Activated CD4-positive, alpha-beta T cell treated with anti-CD3 and anti-CD28 coated beads for 1 hour (primary cell): ENCODE measurements at places on chromosomes 6 and 20.

- DNase-seq: no peak
These were observed 38.6 kb upstream of the EPB41L1 start for GRCh38 chr20:36115925-36116324.

- no peak for DNase-seq
These were observed 40.1 kb downstream of the DEFB114 start for GRCh38 chr6:49923826-49924225.

DNA sequence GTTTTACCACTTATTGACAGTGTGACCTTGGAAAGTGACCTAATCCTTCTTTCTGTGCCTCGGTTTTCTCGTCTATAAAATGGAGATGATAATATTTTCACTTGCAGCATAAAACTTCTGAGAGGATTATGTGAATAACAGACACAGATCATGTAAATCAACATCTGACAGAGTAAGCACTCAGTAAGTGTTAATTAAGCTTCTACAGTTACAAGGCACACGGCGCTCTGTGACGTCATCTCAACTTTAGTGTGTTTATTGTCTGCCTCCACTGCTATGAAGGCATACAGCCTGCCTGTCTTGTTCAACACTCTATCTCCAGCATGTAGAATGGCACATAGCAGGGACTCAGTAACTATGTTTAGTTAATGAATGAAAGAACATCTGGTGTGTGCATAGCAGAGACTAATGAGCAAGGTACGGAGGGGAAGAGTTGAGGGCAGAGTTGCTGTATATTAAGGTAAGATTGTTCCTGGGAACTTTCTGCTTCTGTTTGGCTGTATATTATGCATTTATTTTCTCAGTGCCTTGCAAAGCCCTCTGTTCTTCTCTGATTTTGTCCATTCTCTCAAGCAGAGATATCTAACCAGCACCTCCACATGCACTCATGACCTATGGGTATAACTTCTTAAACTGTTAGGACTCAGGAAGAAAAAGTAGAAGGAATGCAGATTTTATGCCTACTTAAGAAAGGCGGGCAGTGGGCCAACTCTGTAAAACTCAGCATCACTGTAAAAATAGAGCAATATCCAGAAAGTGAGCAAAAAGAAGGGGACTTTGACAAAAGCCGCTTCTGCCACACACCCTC lies 66.4 kb upstream of the STMND1 start:
- DNase-seq: no peak

DNA sequence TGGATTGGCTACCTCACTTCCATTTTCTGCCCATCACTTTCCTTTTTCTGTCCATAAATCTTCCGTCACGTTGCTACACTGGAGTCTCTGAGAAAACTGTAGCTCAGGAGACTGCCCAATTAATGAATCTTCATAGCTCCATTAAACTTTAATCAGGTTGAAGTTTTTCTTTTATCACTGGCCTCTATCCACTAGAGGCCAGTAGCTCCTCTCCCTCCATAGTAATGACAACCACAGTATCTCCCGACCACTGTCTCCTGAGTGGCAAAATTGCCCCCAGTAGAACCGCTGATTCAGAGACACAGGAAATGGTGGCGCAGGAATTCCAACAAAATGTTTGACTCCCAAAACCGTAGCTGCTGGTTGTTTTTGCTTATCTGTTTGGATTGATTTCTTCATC lies 18.4 kb upstream of the DOK5 start:
- DNase-seq: no peak

DNA sequence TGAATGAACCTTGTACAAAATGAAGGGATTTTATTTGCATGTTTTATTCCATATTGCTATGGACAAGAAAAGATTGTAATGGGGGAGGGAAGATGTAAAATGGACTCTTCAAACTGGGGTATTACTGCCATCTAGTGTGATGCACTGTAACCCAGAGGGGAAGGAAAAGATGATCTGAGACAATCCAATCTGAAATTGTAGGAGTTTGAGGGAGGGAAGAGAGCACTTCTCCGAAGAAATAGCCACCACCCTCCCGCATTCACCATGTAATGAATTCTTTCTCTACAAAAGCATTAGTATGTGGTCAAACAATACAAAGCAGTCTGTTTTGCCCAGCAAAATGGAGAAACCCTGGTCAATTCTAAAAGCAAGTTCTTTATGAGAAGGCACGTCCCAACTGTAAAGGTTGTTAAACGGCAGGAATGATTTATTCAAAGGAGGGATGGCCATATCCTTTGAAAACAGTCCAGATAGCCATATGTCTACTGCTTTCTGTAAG lies 679.5 kb upstream of the NRSN1 start:
- no peak for DNase-seq

DNA sequence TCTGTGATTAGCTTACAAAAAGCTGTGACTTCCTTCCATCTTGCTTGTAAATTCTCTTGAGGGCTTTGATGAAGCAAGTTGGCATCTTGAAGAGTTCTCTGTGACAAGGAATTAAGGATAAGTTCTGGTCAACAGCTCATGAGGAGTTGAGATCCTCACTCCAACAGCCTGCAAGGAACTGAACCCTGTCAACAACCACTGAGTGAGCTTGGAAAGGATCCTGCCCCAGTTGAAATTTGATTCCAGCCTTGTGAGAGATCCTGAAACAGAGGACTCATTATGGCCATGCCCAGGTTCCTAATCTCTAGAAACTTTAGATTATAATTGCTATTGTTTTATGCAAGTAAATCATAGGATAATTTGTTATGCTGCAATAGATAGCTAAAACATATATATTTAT lies 133.7 kb downstream of the PTCHD4 start:
- no peak for DNase-seq

- no peak for DNase-seq
These were observed 73.7 kb upstream of the CITED2 start for GRCh38 chr6:139448051-139448649.

DNA sequence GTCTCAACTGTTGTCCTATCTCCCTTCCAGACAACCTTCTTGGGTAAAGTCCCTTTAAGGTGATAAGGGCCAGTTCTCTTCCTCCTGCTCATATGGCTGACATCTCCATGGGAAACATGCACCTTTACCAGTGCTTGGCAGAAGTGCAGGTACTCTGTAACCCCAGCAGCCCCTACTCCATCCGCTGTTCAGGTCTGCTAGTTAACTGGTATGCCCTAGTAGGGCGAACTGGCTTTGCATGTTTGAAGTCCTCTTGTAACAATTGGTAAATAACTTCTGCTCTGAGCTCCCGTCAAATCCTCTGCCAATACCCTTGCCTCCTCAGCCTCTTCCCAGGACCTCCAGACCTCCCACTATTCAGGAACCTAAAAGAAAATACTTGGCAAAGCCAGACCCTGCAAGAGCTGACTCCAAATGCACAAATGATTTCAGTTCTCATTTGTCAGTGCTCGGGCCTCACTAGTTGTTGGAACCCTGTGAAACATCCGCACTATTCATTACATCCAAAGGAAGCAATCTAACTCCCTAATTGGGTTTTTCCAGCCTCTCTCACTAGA lies 703.7 kb downstream of the MAFB start:
- DNase-seq: no peak

DNA sequence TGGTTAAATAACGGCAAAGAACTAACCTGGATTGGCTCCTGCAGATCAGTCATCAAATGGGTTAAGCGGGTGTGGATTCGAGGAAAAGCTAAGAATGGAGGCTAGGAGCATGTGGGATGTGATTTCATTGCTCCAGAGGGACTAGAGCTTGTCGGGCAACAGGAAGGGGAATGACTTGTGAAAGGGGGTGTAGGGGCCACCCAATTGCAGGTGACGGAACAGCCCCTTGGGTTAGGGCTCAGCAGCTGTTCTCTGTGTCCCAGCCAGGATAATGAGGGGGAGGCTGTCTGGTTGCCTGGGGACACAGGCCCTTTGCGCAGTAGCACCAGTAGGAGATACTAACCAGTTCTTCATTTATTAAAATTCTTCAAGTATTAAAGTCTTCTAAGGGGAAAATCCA lies 25.0 kb upstream of the MRPS18A start:
- DNase-seq: no peak

GRCh38 chr6:152054441-152054840 lies 247.0 kb downstream of the ESR1 start:
- no peak for DNase-seq

- no peak for DNase-seq
These were observed 74.6 kb upstream of the NNAT start for GRCh38 chr20:37446286-37447032.

- no peak for DNase-seq
These were observed 415.5 kb upstream of the OPRM1 start for GRCh38 chr6:153623496-153623895.

DNA sequence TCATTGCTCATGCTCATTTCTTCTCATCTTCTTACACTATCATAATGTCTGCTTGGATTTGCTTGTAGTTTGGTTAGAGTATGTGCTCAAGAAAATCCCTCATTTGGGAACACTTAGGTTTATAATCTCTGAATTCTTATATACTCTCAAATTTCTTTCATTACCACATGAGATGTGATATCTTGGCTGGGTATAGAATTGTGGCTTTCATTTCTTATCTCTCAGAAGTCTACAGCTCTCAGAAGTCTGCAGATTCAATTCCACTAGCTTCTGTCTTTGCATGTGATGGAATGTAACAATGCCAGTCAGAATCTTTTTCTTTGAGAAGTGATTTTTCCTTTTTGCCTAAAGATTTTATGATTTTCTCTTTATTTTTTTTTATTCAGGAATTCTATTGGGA lies 50.9 kb downstream of the STMND1 start:
- DNase-seq: no peak

DNA sequence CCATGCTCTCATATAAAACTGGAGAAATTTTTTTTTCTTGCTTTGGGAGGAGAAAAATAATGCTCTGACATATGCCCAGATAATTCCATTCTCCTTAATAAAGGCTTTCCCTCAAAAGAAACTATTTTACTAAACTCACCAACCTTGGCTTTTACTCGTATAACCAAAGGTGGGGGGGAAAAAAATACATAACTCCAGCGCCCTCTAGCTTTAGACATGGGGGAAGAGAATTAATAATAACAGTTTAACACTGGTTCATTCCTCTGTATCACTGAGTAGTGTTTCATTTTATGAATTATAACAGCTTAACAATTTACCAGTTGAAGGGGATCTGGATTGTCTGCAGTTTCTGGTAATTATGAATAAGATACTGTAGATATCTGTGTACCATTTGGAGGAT lies 1226.1 kb downstream of the GRIK2 start:
- no peak for DNase-seq

DNA sequence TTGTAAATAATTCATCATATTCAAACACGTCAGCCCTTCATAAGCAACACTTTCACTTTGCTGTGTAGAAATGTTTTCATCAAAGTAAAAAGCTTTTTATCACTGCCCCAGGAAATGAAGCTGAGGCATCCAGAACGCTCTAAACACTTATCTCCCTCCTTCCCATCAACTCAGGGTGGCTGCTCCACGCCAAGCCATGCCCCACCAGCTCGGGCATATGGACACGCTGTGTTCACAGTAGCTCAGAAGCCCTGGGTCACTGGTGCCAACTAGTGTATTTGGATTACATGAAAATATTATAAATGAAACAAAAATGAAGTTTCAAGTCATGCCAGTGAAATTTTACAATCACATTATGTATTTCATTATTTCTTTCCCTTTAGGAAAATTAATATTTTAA lies 10.3 kb downstream of the PDE10A start:
- DNase-seq: no peak

GRCh38 chr20:4665591-4665990 lies 56.1 kb upstream of the PRND start:
- no peak for DNase-seq

GRCh38 chr6:137097057-137097456 lies 52.3 kb upstream of the IL20RA start:
- no peak for DNase-seq

DNA sequence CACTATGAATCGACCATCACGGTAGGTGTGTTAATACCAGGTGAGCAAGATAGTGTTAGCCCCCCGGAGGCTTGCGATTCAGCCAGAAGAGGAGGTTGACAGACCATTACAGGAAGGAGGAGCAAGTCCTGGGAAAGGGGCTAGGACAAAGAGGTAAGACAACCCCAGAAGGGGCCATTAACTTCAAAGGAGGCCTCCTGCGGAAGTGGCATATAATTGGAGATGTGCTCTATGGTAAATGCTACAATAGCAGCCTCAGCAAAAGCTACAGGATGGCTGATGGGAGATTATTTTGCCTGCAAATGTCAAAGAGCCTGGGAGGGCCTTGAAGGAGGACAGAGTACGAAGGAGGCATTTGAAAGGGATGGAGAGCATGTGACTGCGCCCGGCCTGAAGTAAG lies 108.6 kb upstream of the CITED2 start:
- no peak for DNase-seq

GRCh38 chr6:81900616-81901015 lies 148.1 kb upstream of the TENT5A start:
- no peak for DNase-seq

DNA sequence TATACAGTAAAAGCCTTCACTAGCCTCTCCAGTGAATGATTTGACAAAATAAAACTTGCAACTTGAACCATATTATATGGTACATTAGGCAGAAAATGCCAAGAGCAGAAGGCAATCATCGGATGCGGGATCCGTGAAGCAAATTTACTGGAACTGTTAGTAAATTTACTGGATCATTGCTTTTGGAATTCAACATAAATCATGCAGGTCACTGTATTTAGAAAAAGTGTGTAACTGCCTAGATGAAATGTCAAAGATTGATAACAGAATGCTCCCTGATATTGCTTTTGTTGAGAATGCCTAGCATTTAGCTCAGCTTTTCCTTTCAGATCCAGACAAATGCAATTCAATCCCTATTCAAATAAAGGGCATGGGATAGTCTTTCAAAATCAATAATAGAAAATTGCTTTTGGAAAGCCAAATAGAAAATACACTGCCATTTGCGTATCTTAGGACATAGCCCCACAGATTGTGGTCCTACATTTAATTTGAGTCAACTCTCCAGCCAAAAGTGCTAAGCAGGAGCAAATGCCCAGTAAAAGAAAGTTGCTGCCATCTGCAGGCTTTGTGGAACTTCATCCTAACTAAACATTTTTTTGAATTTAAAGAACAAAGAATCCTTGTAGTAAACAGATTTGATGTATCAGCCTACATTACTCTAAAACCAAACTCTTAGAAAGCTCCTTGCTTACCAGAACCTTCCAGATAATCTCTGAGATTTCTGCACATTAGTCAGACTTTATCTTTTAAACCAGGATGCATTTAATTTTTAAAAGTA lies 109.5 kb upstream of the HSF2 start:
- DNase-seq: no peak
